AG04449 (cell line): ENCODE measurements at places on chromosomes 4 and X.

GRCh38 chr4:165631208-165631894 is 241.7 kb upstream of the TLL1 start:
- no peak for DNase-seq

- DNase-seq, result no peak
These were observed 74.0 kb downstream of the STK32B start for GRCh38 chr4:5125321-5125720.

DNA sequence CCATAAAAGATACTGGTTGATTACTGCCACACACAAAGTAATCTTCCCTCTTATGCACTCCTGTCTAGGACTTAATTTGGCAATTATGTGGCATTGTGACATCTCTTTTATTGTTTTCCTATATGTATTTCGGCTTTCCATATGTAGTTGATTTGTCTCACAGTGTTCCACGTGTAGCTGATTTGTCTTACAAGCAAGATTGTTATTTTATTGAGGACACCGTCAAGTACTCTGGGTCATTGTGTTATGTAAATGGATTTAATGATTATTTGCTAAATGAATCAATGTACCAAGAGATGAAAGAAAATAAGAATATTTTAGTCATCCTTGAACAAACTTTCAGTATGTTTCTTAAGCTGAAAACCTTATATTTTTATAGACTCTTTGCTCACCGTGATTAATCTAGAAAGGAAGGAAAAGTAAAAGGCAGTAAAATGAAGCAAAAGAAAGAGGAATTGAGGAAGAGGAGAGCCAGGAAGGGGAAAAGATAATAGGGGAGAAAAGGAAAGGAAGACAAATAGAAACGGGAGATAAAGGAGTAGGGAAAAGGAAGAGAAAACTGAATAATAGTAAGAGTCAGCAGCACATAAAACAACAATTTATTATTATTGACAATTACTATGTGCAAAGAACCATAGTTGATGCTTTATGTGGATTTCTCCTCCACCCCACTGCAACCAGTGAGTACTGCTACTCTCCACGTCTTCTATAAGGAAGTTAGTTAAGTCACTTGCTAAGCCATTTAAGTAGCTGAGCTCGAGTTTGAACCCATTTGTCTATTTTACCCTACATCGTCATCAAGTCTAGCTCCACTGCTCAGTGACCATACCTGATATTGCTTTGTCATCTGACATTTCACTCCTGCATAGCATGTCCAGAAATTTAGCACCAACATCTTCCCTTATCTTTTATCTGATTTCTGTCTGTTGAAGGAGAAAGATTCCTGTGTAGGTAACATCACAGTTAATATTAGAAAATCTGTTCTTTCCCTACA is 336.5 kb downstream of the BMPR1B start:
- no peak for DNase-seq

GRCh38 chr4:151922306-151922705 is 161.5 kb upstream of the GATB start:
- DNase-seq, result no peak

- DNase-seq, result no peak
These were observed 260.6 kb downstream of the TRIML1 start for GRCh38 chr4:188399834-188400233.

DNA sequence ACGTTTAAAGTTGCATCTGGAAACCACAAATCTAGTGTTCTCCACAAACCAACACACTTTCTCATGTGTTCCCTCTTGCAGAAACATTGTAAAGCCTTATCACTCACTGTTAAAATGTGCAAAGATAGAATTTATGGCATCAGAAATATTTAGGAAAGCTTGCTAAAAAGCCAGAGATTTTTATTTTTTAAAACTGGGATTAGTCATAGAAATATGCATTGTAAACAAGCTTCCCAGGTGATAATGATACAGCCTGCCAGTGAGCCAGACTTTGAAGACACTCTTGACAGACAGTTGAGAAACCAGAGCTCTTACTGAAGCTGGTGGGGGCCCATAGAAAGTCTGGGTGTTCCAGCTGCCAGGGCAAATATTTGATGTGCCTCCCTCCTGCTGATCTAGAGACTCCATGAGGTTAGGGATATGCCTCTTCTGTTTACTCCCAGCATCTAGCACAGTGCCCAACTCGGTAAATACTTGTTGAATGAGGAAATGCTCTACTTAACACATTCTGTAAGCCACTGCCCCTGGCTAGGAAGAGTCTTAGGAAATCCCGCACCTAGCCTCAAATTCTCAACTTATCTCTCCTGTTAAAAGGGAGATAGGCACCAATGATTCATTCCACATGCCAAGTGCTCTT is 179.0 kb upstream of the RASGEF1B start:
- DNase-seq, result no peak

GRCh38 chr4:176584031-176584606 is 208.6 kb downstream of the VEGFC start:
- peak; percentile 14 for DNase-seq

GRCh38 chr4:4574792-4575191 is 32.9 kb upstream of the STX18 start:
- DNase-seq, result peak; percentile 41

DNA sequence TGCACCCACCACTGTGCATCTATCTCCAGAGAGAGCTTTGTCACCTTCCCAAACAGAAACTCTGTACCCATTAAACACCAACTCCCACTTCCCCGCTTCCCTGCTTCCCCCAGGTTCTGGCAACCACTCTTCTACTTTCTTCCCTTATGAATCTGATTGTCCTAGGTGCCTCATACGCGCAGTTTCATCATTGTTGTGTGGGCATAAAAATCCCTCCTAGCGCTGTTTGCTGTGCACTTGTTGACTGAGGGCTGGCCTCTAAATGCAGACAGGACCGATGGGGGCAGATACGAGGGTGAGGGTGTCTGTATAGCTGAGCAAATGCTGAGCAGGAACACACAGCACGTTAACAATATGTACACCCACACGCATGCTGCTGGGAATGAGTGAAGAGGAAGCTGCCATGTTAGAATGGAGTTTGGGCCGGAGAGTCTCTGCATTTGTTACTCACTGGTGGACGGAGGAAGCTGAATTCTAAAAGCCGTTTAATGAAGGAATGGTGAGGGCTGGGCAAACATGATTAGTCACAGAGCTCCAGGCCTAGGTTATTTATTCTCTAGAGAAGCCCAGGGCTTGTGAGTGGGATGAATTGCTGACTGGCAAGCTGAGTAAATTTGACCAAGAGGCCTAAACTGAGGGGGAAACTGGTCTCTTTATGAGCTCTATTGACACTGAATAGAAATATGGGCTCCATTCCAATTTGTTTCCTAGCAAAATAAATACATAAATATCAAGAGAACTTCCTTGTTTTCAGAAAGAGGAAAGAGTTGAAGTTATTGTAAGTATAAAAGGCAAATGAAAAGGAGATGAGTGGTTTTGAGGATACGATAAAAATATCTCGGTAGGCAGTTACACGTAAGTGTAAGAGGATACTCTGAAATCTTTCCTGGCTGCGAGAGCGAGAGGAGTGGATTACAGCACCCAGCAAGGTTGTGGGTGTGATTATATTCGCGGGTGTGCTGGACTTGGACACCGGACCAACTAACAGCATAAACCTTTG is 95.9 kb upstream of the RPS6KA3 start:
- DNase-seq, result no peak

DNA sequence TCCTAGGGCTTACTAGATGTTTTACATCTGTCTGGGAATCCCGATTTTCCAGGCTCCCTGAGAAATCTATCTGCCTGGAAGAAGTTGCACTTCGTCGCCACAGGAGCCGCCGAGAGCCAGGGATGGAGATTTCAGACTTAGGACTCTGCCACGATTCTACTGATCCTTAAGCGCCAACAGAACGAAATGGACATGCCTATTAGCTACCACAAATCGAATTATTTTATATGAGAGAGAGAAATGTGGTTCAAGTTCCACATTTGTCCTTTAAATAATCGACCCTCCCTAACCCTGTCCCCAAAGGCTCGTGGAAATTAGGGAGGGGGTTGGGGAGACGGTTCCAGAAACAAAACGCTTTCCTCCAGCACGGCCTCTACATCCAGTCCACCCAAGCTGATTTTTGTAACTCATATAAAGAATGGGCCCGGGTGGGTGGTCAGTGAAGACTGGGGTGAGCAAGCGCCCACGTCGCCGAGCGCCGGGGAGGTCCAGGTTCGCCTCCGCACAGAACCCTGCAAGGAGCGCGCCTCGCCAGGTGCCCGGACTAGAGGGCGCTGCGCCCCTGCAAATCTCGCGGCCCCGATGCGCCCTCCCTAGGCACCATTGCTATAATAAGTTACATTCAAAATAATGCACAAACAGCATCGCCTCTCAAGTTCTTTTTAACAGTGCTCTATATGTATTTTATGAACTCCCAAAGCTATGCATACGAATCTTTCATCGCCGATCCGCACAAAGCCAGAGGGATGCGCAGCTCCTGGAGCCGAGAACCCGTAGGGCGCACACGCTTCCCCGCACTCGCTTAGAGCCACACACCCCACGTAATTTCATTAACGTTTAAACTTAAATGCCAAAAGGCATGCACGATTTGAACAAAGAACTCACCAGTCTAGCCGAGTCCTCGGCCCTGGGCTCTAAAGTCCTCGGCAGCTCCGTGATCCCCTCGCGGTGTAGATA is 2.1 kb upstream of the FAT1 start:
- no peak for DNase-seq

- no peak for DNase-seq
These were observed 383 bp downstream of the PCYT1B start for GRCh38 chrX:24646745-24647182.

GRCh38 chr4:11264841-11265240 is 163.9 kb downstream of the HS3ST1 start:
- DNase-seq, result no peak

DNA sequence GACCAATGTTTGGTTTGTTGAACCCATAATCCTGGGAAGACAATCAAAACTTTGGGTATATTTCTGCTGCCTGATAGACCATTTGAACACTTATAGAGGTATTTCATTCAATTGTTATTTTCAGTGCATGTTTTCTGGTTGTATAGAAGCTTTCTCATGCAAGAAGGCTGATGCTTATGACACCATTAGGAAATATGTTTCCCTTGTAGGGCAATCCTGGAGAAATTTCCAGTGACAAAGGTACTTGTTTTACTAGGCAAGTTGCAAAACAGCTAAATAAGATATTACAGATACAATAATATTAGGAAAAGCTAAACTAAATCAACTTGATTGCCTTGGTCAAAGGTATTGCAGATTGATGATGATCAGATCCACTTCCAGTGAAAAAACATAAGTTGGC is 32.8 kb upstream of the FGF2 start:
- DNase-seq, result no peak

DNA sequence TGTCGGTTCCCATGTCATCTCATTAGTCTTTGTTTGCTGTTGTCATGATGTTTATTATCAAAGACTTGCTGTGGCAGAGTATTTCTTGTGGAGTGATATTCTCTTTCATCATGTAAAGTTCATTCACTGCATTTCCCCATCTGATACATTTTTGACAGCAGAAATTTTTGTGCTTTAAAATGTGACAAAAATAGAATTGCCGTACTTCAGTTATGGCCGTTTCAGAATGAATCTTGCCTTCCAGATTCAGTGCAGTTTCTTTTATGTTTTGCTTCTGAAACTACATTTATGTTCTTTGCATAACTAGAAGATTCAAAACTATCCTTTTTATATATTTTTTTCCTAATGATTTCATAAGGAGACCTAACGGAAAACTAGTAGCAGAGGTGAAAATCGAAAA is 10.0 kb downstream of the CSTF2 start:
- DNase-seq, result no peak

GRCh38 chr4:145944886-145945285 is 6.3 kb upstream of the ZNF827 start:
- no peak for DNase-seq

DNA sequence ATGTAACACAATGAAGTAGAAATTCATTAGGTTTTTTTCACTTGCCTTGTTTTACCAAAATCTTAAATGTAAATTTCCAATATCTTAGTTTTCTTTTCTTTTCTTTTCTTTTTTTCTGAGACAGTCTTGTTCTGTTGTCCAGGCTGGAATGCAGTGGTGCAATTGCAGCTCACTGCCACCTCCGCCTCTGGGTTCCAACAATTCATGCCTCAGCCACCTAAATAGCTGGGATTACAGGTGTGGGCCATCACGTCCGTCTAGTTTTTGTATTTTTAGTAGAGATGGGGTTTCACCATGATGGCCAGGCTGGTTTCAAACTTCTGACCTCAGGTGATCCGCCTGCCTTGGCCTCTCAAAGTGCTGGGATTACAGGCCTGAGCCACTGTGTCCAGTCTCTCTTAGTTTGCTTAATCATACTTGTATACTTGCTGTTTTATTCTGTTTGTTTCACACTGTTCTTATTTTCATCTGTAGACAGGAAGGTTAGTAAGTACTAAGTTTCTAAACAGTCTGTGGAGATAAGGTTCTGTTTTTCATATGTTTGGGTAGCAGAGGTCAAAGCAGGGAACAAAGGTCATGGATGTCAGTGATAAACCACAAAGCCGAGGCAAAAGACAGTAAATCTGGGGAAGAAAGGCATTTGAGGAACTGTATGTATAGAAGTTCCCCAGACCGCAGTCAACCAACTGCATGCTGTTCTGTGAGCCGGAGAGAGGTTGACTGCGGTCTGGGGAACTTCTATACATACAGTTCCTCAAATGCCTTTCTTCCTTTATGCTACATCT is 129.1 kb downstream of the CBR4 start:
- no peak for DNase-seq

DNA sequence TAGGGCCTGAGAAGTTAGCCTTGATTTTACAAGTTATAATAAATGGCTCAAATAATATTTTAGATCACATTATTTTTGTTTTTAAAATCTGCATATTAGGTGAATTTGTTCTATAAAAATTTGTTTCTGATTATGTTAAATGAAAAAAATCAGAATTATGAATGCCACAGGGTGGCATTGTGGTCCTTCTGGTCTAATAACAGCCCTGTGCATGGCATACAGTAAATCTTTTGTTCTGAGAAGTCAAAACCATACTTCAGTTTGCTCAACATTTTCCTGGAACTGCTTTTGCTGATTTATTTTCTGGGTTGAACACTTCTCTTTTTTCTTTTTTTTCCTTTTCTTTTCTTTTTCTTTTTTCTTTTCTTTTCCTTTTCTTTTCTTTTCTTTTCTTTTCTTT is 101.0 kb upstream of the UBQLN2 start:
- no peak for DNase-seq

GRCh38 chr4:74624351-74625151 is 169.8 kb downstream of the BTC start:
- DNase-seq, result peak; percentile 64

DNA sequence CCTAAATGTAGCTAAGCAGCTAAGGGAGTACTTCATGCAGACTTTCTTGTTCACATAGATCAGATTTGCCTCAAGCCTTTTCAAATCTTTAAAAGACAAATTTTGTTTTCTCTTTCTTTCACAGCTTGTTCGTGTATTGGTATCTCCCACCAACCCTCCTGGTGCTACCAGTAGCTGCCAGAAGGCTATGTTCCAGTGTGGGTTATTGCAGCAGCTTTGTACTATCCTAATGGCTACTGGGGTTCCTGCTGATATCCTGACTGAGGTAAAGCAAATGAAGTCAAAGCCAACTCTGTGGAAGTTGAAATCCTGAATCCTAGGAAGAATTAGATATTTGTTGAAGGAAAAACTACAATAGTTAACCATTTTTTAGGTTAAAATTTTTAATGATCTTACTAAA is 62.6 kb downstream of the USO1 start:
- DNase-seq, result no peak
